Hematopoietic multipotent progenitor cell treated with erythropoietin and hydrocortisone succinate and interleukin-3 and kit ligand, for 8 days (in vitro differentiated cells): ENCODE measurements at places on chromosomes 7 and 10.
A peak's percentile ranks its signal among the peaks of the same experiment; 100 is the strongest.

- DNase-seq, result peak; percentile 40
Measured at GRCh38 chr7:132654150-132654549, 77.9 kb upstream of the PLXNA4 start.

DNA sequence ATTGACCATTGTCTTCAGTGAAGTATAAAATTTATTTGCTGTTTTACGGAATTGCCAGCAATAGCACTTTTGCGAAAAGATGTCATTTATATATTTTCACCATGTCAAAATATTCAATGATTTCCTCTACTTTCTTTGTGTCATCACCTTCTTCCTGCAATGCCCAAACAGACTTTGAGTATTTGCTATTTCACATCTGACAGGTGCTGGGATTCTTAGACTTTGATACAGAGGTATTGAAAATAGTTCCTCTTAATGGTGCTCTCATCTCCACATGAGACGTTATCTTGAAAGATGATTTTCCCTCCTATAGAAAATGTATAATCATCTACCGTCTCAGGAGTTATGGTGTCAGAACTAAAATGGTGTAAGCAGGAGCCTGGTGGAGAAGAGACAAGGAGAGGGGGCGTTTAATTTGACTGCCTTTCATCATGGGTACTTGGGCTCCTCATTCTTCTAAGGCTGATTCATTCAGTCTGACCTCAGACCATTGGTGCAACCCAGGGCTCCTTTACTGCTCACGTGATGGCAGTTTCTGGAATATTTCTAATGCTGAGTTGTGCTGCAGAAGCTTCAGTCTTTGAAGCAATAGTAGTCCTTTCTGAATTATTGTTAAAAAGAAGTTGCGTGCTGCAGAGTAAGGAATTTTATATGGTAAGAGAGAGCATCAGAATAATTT, 404.6 kb downstream of the PHTF2 start:
- DNase-seq, result no peak

GRCh38 chr10:36681751-36682632, 443.4 kb upstream of the ANKRD30A start:
- DNase-seq, result no peak

GRCh38 chr10:76727038-76727437, 910.6 kb downstream of the KCNMA1 start:
- DNase-seq, result no peak

GRCh38 chr7:105448181-105448580, 59.5 kb upstream of the SRPK2 start:
- DNase-seq, result no peak
